ENCODE measurements at places on chromosomes 6 and 20. TPM values are rescaled to one million over a fixed set of nuclear protein-coding genes. Genes with fewer than 3 reads are reported as not detected.
A peak's percentile ranks its signal among the peaks of the same experiment; 100 is the strongest.

Gene VSTM2L
- 52.6 TPM for total RNA-seq

Gene WFDC12
- not detected for total RNA-seq

- DNase-seq = no peak
Measured at GRCh38 chr6:127404133-127404532, 55.1 kb downstream of the KIAA0408 start.

Gene FRK
- total RNA-seq = 0.36 TPM

- DNase-seq = no peak
Measured at GRCh38 chr20:37398750-37399621, 53.0 kb downstream of the SRC start.

- no peak for DNase-seq
Measured at GRCh38 chr6:119653329-119653728, 303.8 kb upstream of the MAN1A1 start.

Gene DPPA5
- total RNA-seq = not detected

DNA sequence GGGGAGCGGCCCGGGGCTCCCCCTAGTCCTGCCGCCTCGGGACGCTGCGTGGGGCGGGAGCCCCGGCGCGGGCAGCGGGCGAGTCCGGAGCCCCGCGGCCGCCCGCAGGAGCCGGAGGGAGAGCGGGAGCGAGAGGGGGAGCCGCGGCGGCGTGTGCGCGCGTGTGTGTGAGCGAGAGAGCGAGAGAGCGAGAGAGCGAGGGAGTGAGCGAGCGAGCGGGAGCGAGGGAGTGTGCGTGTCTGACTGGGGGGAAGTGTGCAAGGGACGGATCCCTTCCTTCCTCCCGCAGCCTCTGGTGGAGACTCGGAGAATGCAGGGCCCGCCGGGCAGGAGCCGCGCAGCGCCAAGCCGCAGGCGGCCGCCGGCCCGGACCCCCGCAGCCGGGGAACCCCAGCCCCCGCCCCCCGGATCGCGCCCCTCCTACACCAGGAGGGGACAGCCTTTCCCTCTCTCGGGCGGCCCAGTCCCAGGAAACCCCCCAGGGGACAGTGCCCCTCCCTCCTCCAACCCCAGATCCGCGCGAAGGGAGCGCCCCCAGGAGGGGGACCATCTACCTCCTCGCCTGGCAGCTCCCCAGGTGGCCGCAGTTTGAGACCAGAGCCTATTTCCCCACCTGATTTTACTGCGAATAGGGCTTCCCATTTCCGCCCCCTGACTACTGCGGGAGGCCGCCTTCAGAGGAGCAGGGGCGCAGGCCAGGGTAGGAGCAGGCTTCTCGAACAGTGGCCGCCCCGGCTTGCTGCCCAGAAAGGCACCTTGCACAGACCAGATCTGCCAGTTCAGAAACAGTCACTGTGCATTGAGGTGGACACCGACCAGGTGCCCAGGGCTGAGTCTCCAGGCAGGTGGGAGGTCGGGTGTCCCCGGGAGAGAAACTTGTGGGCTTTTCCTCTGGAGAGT is at the start of gene CDH22:
CDH22 (minus strand) TSS at position 241 of the 900 bp plus-strand sequence. CDS start 57,204 bp downstream, outside the sequence.
- peak; percentile 88 for DNase-seq

Gene TCP1
- total RNA-seq = 169 TPM

Measured in cerebellum (tissue), 4 donors.